Mammary epithelial cell (primary cell): ENCODE measurements at places on chromosomes 6 and 20. TPM values are rescaled to one million over a fixed set of nuclear protein-coding genes. Genes with fewer than 3 reads are reported as not detected.

Gene RNF146
- total RNA-seq: 37.5 TPM

- peak; percentile 78 for DNase-seq
Observed at GRCh38 chr6:4155848-4156466, 20.6 kb upstream of the ECI2 start.

DNA sequence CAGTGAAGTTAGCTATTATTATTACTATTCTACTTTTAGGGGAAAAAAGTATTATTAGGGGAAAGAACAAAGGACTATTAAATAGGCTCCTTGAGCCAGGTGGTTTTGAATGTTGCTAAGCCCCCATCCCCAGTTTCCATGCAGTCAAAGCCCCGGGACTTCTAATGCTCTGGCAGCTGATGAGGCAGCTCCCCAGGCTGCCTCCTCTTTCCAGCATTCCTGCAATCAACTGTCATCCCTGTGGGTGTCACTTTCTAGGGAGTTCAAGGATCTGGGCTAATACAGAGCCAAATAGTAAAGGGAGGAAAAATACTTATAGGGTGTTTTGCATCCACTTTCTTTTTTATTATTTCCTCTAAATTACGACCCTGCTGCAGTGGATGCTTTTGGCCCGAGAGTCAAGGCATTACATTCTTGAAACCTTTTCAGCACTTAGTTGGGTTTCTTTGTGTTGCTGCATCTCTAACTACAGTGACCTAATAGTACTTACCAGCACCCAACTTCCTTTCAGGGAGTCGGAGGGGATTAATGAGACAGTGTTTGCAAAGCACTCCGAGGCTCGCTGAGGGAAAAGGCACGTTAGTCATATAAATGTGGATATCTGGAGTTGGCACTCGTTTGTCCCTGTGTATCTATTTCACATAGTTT is 303.9 kb upstream of the MAP3K7 start:
- no peak for DNase-seq

DNA sequence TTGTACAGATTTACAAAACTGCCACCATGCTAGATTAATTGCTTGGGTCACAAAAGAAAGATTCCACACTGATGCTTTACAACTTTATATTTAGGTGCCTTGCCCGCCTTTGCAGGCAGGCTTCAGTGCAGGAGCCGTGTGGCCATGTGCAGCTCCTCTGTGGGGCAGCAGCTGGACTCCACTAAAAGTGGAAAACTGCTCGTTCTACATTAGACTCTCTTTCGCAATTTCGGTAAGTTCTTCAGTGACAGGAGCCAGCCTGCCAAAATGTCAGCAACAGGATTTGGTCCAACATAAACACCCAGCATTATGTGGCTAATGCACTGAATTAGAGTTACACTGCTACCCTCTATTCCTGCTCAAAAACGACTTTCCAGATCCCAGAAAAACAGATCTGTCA is 174.4 kb upstream of the KCNK16 start:
- DNase-seq: no peak

GRCh38 chr20:341682-342081 is 5.2 kb upstream of the NRSN2 start:
- peak; percentile 94 for DNase-seq

Gene IL17A
- not detected in 2 replicates for total RNA-seq

- no peak for DNase-seq
Observed at GRCh38 chr6:11197175-11197536, 35.3 kb downstream of the NEDD9 start.

Gene BTN1A1
- total RNA-seq: not detected in 2 replicates

- DNase-seq: no peak
Observed at GRCh38 chr6:38719358-38719757, 4.2 kb downstream of the DNAH8 start.

Gene SLC17A1
- total RNA-seq: not detected

Gene OXT
- not detected for total RNA-seq

DNA sequence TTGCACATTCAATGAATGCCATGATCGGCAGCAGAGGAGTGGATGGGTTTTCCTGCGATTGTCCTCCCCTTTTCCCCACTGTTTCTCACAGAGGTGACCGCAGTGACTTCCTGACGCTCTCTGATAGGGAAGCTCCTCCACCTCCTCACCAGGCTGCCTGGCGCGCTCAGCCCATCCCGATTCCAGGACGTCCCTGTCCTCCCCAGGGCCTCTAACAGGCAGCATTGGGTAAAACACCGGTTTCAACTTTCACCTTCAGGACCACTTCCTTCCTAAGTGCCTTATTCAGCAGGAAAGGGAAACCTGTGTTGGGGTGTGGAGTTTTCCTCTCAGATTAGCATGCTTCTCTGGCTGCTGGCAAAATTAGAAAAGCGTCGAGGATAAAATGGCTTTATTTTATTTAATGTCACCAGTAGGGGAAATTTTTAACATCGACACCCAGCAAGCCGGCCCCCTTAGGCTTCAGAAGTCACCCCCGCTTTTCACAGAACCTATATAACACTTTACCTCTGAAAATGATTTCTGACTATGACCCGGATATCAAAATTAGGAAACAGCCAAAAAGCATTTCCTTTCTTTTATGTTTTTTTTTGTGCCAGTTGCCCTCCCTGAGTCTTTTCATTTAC is 570.4 kb upstream of the GJE1 start:
- no peak for DNase-seq

DNA sequence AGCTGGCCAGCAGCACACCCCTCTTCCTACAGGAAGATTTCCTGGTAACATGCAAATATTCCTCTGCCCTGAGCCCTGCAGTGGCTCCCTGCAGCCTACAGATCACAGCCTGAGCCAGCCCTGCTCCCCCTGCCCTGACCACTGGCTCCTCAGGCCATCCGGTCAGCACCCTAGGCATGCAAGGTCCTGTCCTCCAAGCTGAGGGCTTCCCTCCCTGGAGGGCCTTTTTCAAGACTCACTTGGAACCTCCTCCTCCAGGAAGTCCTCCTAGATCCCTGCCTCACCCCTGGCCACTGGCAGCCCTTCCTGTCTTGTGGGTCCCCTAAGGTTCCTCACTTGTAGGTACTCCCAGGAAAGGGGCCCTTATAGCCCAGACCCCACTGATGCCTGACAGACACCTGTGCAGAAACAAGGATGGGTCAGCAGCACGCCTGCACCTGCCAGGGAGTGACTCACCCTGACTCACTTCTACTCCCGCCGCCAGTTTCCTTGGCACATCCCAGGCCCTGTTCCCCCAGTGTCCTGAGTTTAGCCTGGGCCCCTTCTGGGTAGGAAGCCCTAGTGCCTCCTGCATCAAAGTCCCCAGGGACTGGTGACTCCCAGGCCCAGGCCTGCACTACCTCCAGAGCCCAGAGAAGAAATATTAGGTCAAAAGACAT is 3.2 kb downstream of the SLC4A11 start:
- peak; percentile 73 for DNase-seq

Gene CLVS2
- total RNA-seq: not detected in 2 replicates

Gene CSTF1
- total RNA-seq: 25.8 and 33.4 TPM in 2 replicates

DNA sequence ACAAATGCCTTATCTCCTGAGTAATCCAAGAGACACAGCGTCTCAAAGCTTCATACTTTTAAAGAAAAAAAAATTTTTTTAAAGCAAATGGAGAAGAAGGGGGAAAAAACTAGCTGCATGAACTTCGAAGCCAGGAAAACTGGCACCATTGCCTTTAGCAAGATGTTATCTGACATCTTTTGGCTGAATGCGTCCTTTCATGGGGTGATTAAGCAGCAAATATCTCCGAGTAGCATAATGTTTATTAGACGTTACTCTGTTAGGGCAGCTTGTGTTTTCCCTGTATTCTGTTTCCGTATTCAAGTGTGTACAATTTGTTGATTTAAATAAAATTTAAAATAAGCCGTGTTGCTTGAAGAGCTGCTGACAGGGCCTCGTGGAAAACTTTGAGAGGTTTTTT is 76.5 kb upstream of the TSHZ2 start:
- peak; percentile 5 for DNase-seq

GRCh38 chr6:13427801-13428582 is 59.4 kb downstream of the GFOD1 start:
- no peak for DNase-seq

- DNase-seq: no peak
Observed at GRCh38 chr6:19803331-19804204, 33.6 kb upstream of the ID4 start.

Gene ATP9A
- total RNA-seq: 37.0 TPM

GRCh38 chr20:34403908-34404307 is 40.8 kb downstream of the ITCH start:
- no peak for DNase-seq

GRCh38 chr20:52200870-52201269 is 9.3 kb upstream of the ZFP64 start:
- DNase-seq: no peak

GRCh38 chr6:142568857-142569597 is 267.2 kb downstream of the ADGRG6 start:
- peak; percentile 62 for DNase-seq

DNA sequence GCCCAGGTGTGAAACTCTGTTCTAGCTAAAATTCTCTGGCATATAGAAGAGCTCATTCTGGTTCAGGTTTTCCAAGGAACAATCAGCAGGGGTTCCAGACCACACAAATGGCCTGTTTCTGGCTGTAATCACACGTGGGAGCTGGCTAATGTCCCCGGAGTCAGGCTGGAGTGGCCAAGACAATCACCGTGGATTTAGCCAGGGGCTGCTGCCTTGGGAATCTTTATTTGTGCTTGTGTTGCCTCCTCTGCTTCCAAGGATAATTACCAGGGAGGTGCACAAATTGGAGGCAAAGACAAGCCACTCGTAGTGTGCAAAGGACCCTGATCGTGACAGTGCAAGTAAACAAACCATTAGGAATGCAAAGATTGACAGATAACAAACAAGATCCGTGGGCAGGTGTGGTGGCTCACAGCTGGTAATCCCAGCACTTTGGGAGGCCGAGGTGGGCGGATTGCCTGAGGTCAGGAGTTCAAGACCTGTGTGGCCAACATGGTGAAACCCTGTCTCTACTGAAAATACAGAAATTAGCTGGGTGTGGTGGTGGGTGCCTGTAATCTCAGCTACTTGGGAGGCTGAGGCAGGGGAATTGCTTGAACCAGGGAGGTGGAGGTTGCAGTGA is 77.3 kb downstream of the KCNB1 start:
- DNase-seq: no peak

GRCh38 chr20:64242797-64243475 is 12.6 kb upstream of the PCMTD2 start:
- DNase-seq: no peak

DNA sequence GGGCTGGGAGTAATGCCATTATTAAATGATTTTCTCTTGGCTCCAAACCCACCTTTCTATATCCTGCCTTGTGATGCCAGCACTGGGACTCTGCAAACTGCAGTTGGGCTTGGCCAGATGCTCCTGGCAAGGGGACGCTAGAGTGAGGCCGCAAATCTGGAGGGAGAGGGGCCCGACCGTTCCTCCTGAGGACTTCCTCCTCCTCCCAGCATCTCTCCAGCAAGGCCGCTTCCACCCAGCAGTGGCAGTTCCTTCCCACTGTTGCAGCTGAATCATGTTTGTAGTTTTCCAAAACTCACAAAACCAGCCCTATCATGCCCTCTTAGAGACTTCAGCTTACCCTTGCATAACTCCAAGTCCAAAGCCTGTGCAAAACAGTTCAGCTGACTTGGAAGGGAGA is 244.4 kb downstream of the FOXA2 start:
- DNase-seq: peak; percentile 73

DNA sequence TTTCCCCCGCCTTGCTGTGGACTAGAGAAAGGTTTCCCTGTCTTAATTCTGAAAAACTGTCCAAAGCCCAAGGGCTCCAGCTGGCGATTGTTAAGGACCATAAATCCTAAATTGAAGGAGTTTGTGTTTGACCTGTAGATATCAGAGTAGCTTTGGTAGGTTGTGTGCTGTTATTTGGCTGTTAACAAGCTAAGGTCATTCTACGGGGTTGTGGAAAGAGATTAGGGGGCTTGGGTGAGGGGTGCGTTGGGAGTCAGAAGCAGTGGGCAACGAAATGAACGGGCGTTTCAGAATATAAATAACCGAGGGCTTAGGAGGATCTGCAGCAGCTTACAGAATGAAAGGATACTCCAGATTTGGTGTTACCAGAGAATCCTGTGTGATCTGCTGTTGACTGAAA is 32.6 kb upstream of the BTN3A2 start:
- DNase-seq: no peak

- DNase-seq: no peak
Observed at GRCh38 chr20:8534368-8535160, 402.5 kb downstream of the PLCB1 start.

DNA sequence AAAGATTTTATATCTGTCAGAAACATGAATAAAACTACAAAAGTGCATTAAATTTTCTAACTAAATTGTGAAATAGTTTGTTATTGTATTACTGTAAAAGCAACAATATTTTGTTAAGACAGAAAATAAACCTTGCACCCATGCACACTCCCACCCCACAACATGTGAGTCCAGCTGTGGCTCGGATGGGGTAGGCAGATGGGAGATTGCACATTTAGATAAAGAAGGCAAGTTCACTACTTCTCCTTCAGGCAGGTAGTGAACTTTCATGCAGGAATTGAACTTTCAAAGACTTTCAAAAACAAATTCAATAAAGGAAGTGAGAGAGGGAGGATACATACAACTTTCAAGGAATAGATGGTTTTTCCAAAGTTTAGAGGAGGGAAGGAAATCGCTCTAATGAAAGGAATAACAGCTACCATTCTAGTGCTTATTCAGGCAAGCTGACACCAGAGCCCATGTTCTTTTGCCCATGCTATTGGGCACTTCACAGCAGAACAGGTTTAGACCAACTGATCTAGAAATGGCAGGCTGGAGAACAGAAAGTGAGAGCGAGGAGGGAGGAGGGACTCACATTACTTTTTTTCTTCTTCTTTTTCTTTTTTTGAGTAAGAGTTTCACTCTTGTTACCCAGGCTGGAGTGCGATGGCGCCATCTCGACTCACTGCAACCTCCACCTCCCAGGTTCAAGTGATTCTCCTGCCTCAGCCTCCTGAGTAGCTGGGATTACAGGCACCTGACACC is 28.5 kb downstream of the SF3B5 start:
- DNase-seq: no peak

DNA sequence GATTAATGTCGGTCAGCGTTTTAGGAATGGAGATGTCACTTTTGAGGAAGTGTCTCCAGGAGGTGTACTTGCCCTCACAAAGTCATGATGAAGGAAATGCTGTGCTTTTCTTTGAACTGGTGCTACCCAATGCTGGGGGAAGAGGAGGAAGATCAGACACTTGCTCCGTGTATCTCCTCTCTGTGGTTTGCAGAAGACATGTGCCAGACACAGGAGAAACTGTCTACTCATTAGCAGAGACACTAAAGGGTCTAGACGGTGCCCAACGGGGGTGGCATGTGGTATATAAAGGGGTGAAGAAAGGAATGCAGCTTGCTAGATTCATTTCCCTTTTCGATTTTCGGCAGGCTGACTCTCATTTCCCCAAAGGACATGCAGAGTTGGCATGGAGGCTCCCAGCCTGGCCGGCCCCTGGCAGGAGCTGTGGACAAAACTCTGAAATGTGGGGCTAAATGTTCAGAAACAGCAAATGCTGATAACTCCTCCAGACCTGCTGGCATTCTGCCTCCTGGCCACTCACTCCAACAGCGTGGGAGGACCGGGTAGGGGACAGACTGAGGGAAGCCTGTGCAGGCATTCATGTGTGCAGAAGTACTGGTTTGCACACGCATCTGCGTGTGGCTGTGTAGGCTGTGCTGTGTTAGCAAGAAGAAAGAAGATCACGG is 59.6 kb upstream of the QKI start:
- DNase-seq: no peak

Gene TMEM74B
- total RNA-seq: 1.6 and 1.9 TPM in 2 replicates
